Keratinocyte (primary cell): ENCODE measurements at places on chromosomes 12 and 14.

GRCh38 chr12:15033641-15034040, 60.8 kb downstream of the PDE6H start:
- no peak for DNase-seq

GRCh38 chr14:75063491-75064204, at the start of gene ACYP1:
Gene ACYP1, minus strand, starts transcription at chr14:75064024. Its CDS starts 471 bp downstream, at chr14:75063553.
- DNase-seq: no peak

GRCh38 chr12:47449797-47450196, 256.0 kb downstream of the RPAP3 start:
- no peak for DNase-seq

DNA sequence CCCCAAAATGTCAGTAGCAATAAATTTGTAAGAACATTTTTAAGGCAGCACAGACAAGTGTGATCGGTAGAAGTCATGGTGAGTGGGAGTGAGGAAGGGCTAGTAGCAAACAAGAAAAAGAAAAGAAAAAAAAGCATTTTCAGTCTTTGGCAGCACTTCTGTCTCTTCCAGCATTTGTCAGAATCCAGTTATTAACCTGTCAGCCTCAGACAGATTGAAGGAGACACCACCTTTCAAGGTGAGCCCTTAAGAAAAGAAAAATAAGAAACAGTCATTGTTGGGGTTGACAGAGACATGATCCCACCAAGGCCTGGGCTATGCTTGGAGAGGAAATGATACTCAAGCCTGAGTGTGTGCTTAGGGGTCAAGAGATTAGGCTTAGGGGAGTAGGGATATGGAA, 947.4 kb downstream of the NRXN3 start:
- DNase-seq: no peak

GRCh38 chr14:89618330-89618708, 201.3 kb upstream of the FOXN3 start:
- no peak for DNase-seq

- DNase-seq: no peak
Measured at GRCh38 chr14:65359503-65359902, 53.0 kb upstream of the FUT8 start.

DNA sequence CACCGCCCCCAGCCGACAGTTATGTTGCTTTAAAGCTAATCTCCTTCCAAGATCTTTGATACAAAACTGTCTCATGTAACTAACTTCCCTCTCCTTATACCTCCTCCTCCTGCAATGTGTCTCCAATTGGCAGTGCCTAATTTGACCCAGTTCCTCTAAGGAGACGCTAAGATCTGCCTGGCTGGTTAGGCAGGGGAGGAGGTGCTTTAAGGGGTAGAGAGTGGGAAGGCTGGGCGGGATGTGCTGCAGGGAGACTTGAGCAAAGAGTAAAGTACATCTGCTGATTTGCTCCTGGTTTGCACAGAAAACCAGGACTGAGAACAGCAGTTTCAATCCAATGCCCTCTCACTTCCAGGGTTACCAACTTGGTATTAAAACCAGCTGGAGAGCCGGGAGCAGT, 7.4 kb upstream of the IKZF4 start:
- DNase-seq: no peak

GRCh38 chr14:89958966-89959365, 3.2 kb downstream of the TDP1 start:
- no peak for DNase-seq

DNA sequence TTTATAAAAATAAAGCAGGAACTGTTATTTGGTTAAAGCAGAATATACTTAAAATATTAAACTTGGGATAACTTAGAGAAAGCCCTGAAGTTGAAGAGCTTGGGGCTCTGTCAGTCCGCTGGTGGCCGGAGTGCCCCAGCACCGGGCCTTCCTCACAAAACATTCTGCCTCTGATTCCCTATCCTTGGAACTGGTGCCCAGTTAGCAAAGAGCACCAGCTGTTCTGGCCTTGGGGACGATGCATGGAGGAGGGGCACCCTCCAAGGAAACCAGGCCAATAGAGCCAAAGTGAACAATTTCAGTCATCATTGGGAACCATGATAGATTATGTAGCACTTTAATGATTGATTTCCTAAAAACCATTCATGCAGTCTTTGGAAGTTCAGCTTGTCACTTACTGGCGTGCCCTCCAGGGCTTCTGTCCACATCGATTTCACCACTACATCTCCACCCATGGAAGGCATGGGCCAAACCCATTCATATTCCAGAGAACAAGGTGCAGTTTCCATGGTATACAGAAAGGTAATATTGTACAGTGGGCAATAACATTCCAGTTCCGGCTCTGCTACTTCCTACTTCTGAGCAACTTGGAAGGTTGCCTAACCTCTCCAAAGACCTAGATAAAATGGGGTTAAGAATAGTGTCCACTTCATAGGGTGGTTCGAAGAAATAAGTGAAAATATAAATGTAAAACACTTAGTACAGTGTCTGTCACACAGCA, 145.9 kb downstream of the ETV6 start:
- DNase-seq: no peak
